ENCODE measurements at places on chromosomes 6 and 20. TPM values are rescaled to one million over a fixed set of nuclear protein-coding genes. Genes with fewer than 3 reads are reported as not detected.

DNA sequence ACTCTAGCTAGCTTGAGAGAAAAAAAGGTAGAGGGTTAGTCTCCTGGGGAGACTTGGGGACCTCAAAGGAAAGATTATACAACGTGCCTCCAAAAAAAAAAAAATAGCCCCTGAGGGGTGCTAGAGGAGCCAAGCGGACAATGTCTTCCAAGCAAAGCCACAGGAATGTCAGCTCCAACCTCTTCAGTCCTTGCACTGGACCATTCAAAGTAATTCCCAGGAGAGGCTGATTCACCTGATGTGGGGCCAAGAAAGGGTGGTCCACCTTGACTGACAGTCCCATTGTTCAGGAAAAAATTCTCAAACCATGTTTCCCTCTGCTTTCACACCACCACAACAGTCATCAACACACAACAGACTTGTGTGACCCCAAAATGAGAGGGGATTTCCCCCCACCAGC, 30.7 kb downstream of the ASIP start:
- no peak for DNase-seq

RUNX2 gene
- polyA plus RNA-seq = 1.5 TPM

BNIP5 gene
- not detected for polyA plus RNA-seq

RAET1L gene
- polyA plus RNA-seq = 1.9 TPM

Measured in foreskin keratinocyte (primary cell).